Activated naive CD4-positive, alpha-beta T cell (primary cell): ENCODE measurements at places on chromosomes 1 and 21.

GRCh38 chr1:172642970-172643369 is 15.9 kb upstream of the FASLG start:
- no peak for DNase-seq

- no peak for DNase-seq
Observed at GRCh38 chr1:164702216-164702615, 143.2 kb downstream of the PBX1 start.

- DNase-seq, result no peak
Observed at GRCh38 chr1:50454911-50455310, 31.7 kb upstream of the DMRTA2 start.

DNA sequence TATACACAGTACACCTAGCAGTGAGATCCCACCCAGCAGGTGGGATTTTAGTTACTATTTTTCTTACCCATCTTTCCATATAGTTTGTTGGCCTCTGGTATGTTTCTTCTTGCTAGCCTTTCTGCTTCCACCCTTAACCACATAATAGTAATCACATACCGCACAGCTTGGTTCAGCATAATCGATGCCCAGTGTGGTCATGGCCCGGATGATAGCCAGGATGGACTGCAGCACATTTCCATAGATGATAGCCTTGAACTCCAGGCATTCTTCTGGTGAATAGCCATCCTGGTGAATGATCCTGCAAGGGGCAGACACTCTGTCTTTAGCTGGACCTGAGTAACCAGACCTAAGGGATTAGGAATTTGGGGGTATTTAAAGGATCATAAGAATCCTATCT is 9.5 kb downstream of the GNAT2 start:
- DNase-seq, result no peak

DNA sequence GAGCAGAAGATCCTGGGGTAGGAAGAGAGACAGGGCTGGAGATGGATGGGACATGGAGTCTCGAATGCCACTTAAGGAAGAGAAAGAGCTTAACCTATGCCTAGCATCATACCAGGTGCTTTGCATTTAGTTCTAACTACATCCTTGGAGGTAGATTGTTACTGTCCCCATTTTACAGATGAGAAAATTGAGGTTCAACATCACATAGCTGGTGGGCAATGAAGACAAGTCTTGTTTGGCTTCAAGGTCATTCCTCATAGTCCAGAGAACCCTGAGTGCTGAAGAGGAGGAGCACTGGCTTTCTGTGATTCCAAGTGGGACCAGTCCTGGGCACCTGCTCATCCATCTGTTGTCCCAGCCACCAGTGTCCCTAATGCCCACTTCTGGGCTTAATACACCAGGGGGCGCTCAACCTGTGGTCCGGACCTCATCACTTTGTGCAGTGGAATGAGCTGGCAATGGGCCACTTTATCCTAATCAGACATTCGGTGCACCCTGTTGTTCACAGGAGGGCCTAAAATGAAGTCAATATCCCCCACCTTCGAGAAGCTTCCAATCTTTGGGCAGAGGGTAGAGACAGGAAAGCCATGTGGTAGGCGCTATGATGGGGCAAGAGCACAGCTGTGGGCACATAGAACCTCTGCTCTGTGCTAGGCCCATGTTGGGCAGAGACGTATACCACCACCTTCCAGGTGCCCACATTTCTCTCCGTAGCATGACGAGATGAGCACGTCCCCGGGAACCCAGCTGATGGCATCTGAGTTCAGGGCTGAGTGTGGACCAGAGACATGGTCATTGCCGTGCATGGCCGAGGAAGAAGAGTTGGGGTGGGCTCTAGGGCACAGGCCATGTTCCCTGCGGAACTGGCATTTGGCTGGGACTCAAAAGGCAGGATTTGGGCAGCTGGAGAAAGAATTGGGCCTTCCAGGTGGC is 9.2 kb downstream of the RPS6KA1 start:
- DNase-seq, result no peak

GRCh38 chr1:38476111-38476849 is 383.3 kb downstream of the RRAGC start:
- DNase-seq, result no peak
